ENCODE measurements at places on chromosomes 13 and 19. TPM values are rescaled to one million over a fixed set of nuclear protein-coding genes. Genes with fewer than 3 reads are reported as not detected.
A peak's percentile ranks its signal among the peaks of the same experiment; 100 is the strongest.

DNA sequence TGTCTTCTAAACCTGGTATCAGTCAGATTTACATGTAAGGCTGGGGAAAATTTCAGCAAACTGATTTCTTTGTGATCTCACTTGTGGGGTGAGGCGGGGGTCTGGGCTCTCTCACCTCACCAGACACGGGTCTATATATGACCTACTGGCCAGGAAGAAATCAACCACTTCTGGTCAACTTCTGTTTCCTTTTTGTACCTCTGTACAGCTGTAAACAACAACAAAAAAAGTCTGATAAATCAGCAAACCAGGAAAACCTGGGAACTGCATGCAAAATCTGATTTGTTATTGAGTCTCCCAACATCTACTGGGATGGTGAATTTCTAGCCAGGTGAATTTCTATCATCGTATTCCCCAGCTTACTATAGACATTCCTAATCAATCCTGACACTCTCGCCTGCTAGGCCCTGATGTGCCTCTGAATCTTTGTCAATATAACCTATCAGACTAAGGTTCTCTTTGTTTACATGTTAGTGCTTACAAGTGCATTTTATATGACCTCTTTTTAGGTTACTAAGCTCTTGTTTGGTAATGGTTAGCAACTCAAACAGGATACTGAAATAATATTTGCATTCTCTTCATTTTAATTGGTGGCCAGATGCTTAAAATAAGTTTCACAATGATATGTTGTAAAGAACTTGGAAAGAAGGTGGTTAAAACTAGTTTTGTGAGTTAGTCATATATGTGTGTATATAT, 77.7 kb downstream of the LRRC63 start:
- no peaks in the 10 kb centered on the region for H3K36me3 ChIP-seq
- H3K4me3 ChIP-seq = no peak overlapping the region
- no peak overlapping the region for H3K27ac ChIP-seq

DNA sequence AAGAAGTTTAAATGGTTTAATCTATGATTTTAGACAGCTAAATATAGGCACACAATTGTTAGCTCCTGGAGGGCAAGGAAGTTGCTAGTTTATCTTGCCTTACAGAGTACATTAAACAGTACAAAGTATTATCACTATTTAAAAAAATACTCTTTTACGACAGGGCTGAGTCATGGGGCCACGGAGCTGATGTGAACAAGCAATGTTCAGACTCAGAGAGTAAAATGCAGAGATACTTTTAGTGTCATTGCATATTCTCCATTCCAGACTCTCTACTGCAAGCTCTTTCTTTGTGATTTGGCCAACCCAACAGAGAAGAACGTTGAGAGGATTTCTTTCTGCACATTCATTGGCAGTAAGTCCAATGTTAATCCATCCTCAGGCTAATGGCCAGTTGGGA, 352.4 kb downstream of the SPRY2 start:
- H3K4me1 ChIP-seq = no peaks in the 10 kb centered on the region
- no peaks in the 10 kb centered on the region for H3K36me3 ChIP-seq

DNA sequence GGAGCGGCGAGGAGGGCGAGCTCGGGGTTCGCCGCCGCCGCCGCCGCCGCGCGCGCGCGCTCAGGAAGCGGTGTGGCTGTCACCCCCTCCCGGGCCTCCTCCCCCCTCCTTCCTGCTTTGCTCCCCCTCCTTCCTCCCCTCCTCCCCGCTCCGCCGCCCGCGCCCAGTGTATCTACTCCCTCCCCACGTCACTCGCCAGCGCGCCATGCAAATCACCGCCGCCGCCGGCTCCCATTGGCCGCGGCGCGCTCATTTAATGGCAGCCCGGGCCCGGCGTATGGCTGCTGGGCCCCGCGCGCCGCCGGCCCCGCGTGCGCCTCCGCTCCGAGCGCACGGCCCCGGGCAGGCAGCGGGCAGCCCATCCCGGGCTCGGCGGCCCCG, 335 bp upstream of the SOX1 start:
- no peak overlapping the region for H3K27ac ChIP-seq
- peak overlapping the region; percentile 9 for H3K4me3 ChIP-seq
- H3K4me1 ChIP-seq = peaks cover 16% of the 10 kb centered on the region
- DNase-seq = no peak
- H3K36me3 ChIP-seq = peaks cover 2% of the 10 kb centered on the region
- H3K27me3 ChIP-seq = peaks cover 66% of the 10 kb centered on the region

GRCh38 chr13:100039740-100040139, 49.2 kb upstream of the PCCA start:
- no peak for DNase-seq
- H3K4me1 ChIP-seq = peaks cover 12% of the 10 kb centered on the region
- peak overlapping the region; percentile 1 for H3K27ac ChIP-seq
- H3K27me3 ChIP-seq = no peaks in the 10 kb centered on the region
- H3K4me3 ChIP-seq = no peak overlapping the region

DNA sequence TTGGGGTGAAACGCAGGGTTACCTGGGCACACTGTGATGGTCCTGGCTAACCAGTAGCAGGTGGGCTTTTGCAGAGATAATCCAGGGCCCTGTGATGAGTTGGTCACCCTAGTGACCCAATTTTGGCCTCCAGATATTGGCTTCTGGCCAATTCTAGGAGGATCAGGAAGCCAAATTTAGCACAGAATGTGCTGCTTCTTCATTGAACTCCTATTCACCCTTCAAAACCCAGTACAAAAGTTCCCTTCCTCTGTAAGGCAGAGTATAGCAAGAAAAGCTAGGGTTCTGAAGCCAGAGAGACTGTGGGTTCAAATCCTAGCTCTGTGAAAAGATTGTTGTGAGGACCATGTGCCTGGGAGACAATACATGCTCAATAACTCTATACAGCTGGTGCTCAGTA, 70.8 kb downstream of the INSR start:
- H3K27me3 ChIP-seq = no peaks in the 10 kb centered on the region
- H3K4me1 ChIP-seq = peaks cover 16% of the 10 kb centered on the region
- H3K4me3 ChIP-seq = no peak overlapping the region
- no peak for DNase-seq

GRCh38 chr13:44313674-44314073, 60.0 kb upstream of the SERP2 start:
- no peaks in the 10 kb centered on the region for H3K36me3 ChIP-seq
- DNase-seq = no peak
- peaks cover 61% of the 10 kb centered on the region for H3K4me1 ChIP-seq
- H3K4me3 ChIP-seq = no peak overlapping the region
- peak overlapping the region; percentile 88 for H3K27ac ChIP-seq

DNA sequence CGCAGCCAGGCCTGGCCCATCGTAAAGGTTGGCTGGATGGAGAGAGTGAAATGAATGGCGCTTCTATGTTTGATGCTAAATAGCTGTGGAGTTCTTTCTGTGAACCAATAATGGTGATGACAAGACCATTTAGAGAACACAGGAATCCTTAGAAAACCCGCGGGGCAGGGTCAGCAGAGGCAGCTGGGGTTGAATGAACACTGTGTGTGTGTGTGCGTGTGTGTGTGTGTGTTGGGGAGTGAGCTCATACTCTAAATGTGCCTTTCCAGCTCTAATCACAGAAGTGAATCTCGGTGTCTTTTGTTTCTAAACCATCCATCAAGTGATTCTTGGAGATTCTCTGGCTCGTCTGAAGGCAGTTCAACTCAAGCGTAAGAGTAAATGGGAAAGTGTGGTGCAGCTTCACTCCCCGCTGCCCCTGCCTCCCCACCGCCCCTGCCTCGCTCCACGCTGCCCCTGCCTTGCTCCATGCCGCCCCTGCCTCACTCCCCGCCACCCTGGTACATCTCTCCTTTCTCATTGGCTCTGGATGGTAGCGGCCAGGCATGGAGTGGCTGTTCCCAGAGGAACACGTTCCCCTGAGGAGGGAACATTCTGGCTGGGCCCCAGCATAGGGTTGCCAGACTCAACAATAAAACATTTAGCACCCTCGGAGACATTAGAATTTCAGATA, 21.2 kb downstream of the TMPRSS9 start:
- H3K27ac ChIP-seq = no peak overlapping the region
- DNase-seq = no peak
- peaks cover 5% of the 10 kb centered on the region for H3K36me3 ChIP-seq
- H3K4me3 ChIP-seq = peak overlapping the region; percentile 27

DNA sequence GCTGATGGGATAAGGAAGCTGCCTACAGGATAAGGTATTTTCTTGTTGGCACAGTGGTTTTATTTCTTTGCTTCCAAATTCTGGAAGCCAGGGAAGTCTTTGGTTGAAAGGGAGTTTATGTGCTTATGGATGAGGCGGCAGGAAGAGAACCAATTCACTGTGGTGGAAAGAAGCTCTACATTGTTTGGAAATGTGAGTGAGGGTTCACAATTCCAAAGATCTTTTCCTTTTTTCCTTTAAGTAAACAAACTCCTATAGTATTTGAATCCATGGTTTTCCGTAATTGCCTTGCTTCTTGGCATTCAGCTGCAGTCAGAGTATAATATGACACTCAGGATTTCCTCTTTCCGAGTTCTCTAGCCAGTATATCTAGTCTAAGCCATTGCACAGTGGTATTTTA, 86.2 kb downstream of the TEX29 start:
- peaks cover 47% of the 10 kb centered on the region for H3K27me3 ChIP-seq
- no peak overlapping the region for H3K27ac ChIP-seq
- DNase-seq = no peak
- H3K4me3 ChIP-seq = no peak overlapping the region
- no peaks in the 10 kb centered on the region for H3K4me1 ChIP-seq

DNA sequence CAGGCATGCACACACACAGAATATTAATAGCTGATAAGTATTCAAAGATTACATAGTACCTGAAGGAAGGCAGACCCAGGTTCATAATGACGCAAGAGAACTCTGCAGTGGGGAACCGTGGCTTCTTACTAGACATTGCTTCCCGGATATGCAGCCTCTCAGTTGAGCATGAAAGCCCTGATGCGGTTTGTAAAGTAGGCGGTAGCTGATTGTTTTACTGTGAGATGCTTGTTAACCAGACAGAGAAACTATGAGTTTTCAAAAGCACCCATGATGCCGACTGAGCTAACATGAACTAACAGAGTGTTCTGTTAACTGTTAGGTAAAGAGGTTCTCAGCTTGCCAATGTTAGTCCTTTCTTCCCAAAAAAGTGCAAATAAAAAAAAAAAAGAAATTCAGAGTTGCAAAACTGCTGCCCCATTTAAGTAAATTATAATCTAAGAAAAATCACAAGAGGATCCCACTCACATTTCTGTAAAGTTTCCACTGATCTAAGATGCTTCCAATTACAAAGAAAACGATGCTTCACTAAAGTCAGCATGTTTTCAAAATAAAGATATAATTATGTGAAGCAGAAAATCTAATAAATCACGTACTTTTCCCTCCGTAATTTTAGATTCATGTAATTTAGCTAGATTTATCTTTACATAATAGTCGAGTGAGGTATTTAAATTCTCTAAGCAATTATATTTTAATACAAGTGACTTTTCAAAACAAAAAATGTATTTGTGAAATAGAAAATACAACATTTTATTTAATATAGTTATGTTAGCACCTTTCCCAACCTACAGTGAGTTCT, 2.2 kb downstream of the FLT1 start:
- peaks cover 44% of the 10 kb centered on the region for H3K27me3 ChIP-seq
- no peak overlapping the region for H3K27ac ChIP-seq
- DNase-seq = no peak
- H3K4me1 ChIP-seq = peaks cover 11% of the 10 kb centered on the region

GRCh38 chr19:8935460-8935859, 74.7 kb downstream of the MUC16 start:
- no peaks in the 10 kb centered on the region for H3K4me1 ChIP-seq
- DNase-seq = no peak
- H3K27ac ChIP-seq = no peak overlapping the region

- H3K27ac ChIP-seq = no peak overlapping the region
- H3K27me3 ChIP-seq = no peaks in the 10 kb centered on the region
- no peaks in the 10 kb centered on the region for H3K36me3 ChIP-seq
Measured at GRCh38 chr19:48681127-48681470, 8.3 kb upstream of the NTN5 start.

GRCh38 chr13:25215253-25215575, 43.1 kb upstream of the AMER2 start:
- peaks cover 17% of the 10 kb centered on the region for H3K27me3 ChIP-seq
- H3K4me3 ChIP-seq = no peak overlapping the region
- no peaks in the 10 kb centered on the region for H3K4me1 ChIP-seq
- H3K27ac ChIP-seq = no peak overlapping the region

DNA sequence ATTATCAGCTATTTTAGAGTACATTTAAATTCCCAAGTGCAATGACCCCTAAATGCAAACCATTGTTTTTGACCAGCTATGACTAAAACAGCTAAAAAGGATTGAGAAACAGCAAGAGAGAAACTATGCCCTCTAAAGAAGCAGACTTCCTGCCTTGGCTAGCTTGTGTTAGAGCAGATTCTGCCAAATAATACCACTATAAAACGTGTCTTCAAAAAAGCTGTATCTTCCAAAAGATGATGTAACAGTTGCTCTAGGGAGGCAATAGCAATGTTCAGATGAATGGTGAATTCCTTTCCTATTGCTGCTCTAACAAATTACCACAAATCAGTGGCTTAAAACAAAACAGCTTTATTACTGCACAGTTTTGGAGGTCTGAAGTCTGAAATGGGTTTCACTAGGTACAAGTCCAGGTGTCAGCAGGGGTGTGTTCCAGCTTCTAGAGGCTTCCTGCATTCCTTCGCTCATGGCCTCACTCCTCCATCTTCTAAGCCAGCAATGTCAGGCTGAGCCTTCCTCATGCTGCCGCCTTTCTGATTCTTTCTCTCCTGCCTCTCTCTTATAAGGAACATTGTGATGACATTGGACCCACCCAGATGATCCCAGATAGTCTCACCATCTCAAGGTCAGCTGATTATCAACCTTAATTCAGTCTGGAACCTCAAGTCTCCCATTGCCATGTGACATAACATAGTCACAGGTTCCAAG, 84.5 kb downstream of the LRRC63 start:
- no peaks in the 10 kb centered on the region for H3K27me3 ChIP-seq
- peaks cover 1% of the 10 kb centered on the region for H3K36me3 ChIP-seq
- no peak overlapping the region for H3K4me3 ChIP-seq
- H3K27ac ChIP-seq = peak overlapping the region; percentile 99

GRCh38 chr13:112114391-112114790, 47.4 kb downstream of the SOX1 start:
- no peak overlapping the region for H3K4me3 ChIP-seq
- no peaks in the 10 kb centered on the region for H3K4me1 ChIP-seq
- peaks cover 59% of the 10 kb centered on the region for H3K27me3 ChIP-seq
- no peak overlapping the region for H3K27ac ChIP-seq
- H3K36me3 ChIP-seq = no peaks in the 10 kb centered on the region

DNA sequence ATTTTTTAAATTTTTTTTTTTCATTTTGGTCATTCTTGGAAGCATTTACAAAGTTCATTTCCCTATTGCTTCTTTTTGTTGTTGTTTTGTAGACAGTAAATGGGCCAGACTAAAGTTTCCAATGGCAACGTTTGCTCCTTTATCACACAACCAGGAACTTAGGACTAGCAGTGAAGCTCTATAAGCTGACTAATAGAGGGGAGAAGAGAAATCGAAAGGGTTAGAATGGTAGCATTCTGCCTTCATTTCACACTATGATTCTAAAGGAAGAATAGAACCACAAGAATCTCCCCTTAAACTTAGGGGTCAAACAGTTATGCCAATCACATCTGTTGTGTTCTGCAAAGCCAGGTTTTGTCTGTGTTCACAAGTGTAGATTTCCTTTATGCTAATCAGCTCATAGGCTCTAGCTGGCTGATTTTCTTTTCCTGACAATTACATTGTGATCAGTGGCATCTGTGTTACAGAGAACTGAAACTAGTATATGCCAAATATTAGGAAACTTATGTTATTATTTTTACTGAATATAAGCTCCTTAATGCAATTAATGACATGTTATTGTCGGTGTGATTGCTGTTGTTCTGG, 467.3 kb downstream of the DACH1 start:
- peaks cover 1% of the 10 kb centered on the region for H3K36me3 ChIP-seq
- peaks cover 6% of the 10 kb centered on the region for H3K27me3 ChIP-seq
- H3K4me3 ChIP-seq = no peak overlapping the region
- no peaks in the 10 kb centered on the region for H3K4me1 ChIP-seq
- H3K27ac ChIP-seq = no peak overlapping the region

The CCDC97 gene
- total RNA-seq = 33.2 TPM

The SPRYD7 gene
- 6.9 TPM for total RNA-seq

The IL27RA gene
- total RNA-seq = 2.9 TPM

The CXCL17 gene
- not detected for total RNA-seq

The USHBP1 gene
- total RNA-seq = not detected

The RNASEH2B gene
- total RNA-seq = 23.5 TPM
